Astrocyte of the cerebellum (primary cell): ENCODE measurements at places on chromosomes 5 and 9.

GRCh38 chr9:13991395-13991794 is 322.5 kb downstream of the NFIB start:
- no peak for DNase-seq

GRCh38 chr5:58891971-58892343 is 309.1 kb downstream of the RAB3C start:
- no peak for DNase-seq

GRCh38 chr9:126326228-126327005 is at the start of gene MVB12B:
Gene MVB12B, plus strand, starts transcription at chr9:126326829. Its CDS starts 101 bp downstream, at chr9:126326930.
- DNase-seq: no peak

GRCh38 chr9:123608104-123608503 is 252.1 kb downstream of the CRB2 start:
- no peak for DNase-seq
